CD4-positive, alpha-beta memory T cell (primary cell): ENCODE measurements at places on chromosomes 1 and 21. TPM values are rescaled to one million over a fixed set of nuclear protein-coding genes. Genes with fewer than 3 reads are reported as not detected.

Gene PLA2G2F
- total RNA-seq, result not detected

Gene IVL
- total RNA-seq, result not detected

Gene AGTRAP
- 21.7 TPM for total RNA-seq

Gene AKR7A3
- 0.86 TPM for total RNA-seq

GRCh38 chr1:185880779-185881333 lies 146.7 kb downstream of the HMCN1 start:
- H3K27ac ChIP-seq, result no peak overlapping the region
- H3K4me1 ChIP-seq, result no peaks in the 10 kb centered on the region
- no peaks in the 10 kb centered on the region for H3K36me3 ChIP-seq
- no peak for DNase-seq

- no peaks in the 10 kb centered on the region for H3K27me3 ChIP-seq
- H3K4me3 ChIP-seq, result no peak overlapping the region
- H3K4me1 ChIP-seq, result no peaks in the 10 kb centered on the region
Observed at GRCh38 chr1:17922833-17923232, 167.7 kb downstream of the ACTL8 start.

DNA sequence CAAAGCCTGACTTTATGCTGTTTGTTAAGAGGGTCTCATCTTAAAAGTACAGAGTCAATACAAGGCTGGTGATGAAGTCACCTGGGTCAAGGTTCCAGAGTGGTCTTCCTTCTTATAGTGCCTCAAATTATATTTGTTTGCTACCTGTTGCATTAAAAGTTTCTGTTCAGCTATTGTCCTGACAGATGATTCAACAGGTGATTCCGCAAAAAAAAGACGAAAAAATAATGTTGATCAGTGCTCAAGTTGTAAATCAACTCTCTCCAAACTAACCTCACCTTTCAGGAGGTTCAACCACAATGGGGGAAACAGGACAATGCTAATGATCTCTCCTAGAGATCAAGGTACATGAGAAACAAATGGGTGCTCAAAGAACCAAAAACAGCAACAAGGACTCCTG lies 35.7 kb downstream of the HSF2BP start:
- DNase-seq, result no peak
- no peaks in the 10 kb centered on the region for H3K4me1 ChIP-seq
- H3K4me3 ChIP-seq, result no peak overlapping the region

DNA sequence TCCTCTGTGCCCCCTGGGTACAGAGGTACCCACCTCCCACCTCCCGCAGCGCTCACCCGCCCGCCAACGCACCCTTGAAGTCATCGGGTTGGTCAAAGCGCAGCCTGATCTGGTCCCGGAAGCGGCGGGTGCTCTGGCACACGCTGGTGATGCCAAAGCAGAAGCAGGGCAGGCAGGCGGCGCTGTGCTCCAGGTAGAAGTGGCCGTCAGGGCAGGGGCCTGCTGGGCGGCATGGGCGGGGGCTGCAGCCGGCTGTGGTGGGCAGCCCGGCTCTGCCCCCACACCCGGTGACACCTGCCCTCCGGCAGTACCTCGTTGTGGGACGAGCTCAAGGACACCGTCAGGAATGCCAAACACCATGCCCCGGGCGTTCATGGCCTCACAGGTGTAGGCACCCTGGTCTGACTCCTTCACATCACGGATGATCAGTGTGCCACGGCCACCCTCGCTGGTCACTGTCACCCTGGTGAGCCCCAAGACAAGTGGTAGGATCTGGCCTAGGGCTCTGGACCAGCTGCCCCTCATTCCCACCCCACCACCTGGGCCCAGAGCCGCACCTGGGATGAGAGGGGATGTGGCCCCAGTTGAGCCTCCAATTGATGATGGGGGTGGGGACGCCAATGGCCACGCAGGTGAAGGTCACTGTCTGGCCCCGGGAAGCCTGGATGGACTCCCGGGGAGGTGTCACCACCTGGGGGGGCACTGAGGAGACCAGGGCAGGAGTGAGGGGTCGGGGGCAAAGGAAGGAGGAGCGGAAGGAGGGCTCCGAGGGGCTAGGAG lies 52.5 kb downstream of the HSPG2 start:
- H3K27me3 ChIP-seq, result no peaks in the 10 kb centered on the region
- no peaks in the 10 kb centered on the region for H3K36me3 ChIP-seq
- no peak overlapping the region for H3K27ac ChIP-seq
- no peak overlapping the region for H3K4me3 ChIP-seq

DNA sequence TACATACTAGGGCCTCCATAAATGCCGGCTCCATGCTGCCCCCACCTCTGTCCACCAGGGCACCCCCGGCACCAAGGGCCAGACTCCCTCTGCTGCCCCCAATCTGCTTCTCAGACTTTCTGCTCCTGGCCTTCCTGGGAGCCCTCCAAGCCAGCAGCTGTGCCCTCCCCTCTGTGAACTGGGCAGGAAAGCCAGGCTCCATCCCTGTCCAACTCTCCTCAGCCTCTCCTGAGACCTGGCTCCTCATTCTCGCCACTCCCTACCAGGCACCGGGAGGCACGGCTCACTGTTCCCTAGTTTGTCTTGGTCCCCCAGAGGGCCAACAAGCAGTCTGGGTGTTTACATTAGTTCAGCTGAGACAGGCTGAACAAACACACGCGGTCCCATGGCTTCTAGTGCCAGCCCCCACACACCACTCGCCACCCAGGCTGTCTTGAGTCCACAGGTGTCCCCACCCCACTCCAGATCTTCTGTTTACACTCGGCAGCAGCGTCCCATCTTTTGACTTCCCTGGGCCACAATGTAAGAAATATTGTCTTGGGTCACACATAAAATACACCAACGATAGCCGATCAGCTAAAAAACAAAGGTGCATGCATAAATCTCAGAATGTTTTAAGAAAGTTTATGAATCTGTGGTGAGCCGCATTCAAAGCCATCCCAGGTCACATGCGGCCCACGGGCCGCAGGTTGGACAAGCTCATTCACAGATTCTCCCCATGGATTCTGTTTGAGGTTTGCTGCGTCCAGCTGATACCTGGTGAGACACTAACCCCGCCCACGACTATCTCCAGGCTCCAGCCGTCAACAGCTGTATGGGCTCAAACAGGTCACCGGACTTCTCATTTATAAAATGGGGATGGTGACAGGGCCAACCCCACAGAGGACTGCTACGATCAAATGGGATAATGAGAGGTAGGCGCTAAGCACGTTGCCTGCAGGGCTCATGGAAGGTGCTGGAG lies 29.5 kb upstream of the ECE1 start:
- no peaks in the 10 kb centered on the region for H3K27me3 ChIP-seq
- no peak overlapping the region for H3K4me3 ChIP-seq
- no peak for DNase-seq

DNA sequence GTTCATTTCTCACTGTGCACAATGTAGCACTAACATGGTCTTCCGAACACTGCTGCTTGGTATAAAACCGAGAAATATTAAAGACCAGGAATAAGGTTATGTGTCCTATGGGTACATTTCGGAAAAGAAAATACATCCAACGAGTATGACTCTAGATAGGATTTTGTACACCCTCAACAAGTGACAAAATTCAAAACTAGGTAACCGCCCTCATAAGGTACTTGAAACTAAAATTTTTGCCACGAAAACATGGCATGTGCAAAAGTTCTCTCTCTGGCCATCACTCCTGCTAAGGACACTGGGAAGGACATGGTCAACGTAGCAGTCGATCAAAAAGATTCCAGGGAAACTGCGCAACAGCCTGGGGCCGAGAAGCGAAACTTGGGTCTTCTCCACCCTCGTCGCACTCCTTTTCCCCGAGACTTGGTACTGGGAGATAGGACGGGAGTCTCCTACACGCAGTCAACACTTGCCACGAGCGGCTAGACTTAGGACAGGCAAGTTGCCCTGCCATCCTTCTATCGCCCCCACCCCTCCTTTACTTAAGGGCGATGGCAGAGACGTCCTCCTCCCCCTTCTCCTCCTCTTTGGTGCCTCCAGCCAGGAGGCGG lies 338 bp upstream of the TOR1AIP1 start:
- H3K27me3 ChIP-seq, result no peaks in the 10 kb centered on the region
- H3K4me3 ChIP-seq, result peak overlapping the region; percentile 83
- DNase-seq, result no peak
- peaks cover 50% of the 10 kb centered on the region for H3K4me1 ChIP-seq
- peak overlapping the region; percentile 99 for H3K27ac ChIP-seq
- H3K36me3 ChIP-seq, result peaks cover 14% of the 10 kb centered on the region

- H3K36me3 ChIP-seq, result no peaks in the 10 kb centered on the region
- no peaks in the 10 kb centered on the region for H3K27me3 ChIP-seq
- peak overlapping the region; percentile 91 for H3K27ac ChIP-seq
- H3K4me1 ChIP-seq, result peaks cover 14% of the 10 kb centered on the region
- no peak overlapping the region for H3K4me3 ChIP-seq
- DNase-seq, result peak; percentile 51
Observed at GRCh38 chr21:42010507-42011495, 641 bp upstream of the ZBTB21 start.

DNA sequence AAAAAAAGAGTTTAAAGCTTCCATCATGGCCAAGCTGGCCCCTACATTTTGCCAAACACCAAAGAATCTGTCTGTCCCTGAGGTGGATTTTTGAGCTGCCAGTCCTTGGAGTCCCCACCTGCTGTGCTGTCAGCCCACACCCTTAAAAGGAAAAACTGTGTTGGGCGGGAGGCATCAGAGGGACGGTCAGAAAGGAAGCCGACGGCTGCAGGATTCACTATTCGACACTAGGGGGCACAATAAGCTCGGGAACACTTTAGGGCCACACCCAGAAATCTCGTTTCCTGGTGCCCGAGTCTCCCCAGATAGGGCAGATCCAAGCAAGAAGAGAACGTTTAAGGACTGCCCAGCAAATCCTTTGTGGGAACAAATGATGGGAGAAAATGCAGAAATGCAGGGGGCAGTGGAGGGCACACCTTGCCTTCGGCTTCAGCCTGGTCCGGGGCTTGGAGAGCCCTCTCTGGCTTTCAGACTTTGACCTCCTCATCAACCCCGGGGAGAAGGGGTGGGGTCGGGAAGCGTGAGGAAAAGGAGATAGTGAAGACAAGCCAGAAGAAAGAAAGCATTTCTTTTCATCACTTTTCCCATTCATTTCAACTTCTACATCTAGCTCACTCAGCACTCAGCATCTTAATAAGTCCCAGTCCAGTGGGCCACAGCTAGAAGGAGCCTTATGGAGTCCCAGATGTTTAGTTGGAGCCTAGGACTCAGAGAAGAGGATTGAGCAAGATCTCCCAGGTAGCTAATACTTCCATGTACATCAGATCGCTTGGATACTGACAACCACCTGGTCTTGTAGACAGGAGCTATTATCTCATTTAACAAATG lies 5.0 kb upstream of the CTTNBP2NL start:
- peaks cover 4% of the 10 kb centered on the region for H3K27me3 ChIP-seq
- DNase-seq, result peak; percentile 72
- H3K4me3 ChIP-seq, result no peak overlapping the region
- peaks cover 13% of the 10 kb centered on the region for H3K4me1 ChIP-seq

DNA sequence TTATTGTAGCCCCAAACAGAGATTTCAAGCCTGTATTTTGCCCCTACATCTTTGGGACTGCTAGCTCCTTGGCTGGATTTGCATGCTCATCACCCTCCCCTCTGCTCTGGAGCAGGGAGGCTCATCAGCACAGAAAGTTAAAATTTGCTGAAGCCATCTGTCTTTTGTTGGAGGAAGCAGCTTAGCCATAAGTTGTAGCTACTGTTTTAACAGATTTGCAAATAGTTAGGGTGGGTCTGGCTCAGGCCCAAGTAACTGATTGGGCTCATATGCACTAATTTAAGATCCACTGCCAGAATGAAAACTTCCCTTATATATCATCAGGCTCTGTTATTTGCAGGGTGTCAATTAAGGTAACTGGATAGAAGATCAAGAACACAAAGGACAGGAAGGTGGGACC lies 307.0 kb downstream of the ZP4 start:
- no peaks in the 10 kb centered on the region for H3K27me3 ChIP-seq
- no peak overlapping the region for H3K4me3 ChIP-seq
- DNase-seq, result no peak
- no peaks in the 10 kb centered on the region for H3K4me1 ChIP-seq
- no peak overlapping the region for H3K27ac ChIP-seq
- H3K36me3 ChIP-seq, result no peaks in the 10 kb centered on the region

DNA sequence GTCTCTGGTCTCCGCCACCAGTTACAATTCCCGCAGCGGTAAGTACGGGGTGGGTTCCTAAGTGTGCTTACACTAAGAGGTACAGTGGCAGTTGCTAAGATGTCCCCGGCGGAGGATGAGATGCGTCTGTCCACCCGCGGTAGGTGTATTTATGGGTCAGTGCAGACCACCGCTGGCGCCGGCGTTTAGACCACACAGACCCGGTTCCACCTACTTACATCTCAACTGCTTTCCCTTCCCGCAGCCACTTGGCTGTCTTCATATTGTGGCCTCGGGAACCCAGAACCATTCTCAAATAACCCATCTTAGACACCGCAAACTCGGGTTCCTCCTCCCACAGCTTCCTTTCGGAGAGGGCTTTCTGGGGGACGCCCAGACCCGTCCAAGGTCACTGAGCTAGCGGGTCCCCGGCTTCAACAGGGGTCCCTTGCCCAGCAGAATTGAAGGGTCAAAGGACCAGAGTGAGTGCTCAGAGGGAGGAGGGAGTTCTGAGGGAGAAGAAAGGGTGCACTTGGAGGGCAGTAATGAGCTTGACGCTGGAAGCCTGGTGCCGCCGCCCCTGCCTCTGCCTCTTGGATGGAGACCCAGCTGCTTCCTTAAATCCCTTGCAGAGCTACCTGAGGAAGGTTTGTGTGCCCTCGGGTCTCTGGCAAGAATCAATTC lies 8.6 kb downstream of the NR5A2 start:
- H3K4me3 ChIP-seq, result no peak overlapping the region
- H3K27ac ChIP-seq, result no peak overlapping the region
- no peaks in the 10 kb centered on the region for H3K36me3 ChIP-seq
- peaks cover 33% of the 10 kb centered on the region for H3K4me1 ChIP-seq
- H3K27me3 ChIP-seq, result peaks cover 51% of the 10 kb centered on the region
